ENCODE measurements at places on chromosomes 12 and 14.

GRCh38 chr12:76470028-76470939, 89.3 kb downstream of the OSBPL8 start:
- peaks cover 12% of the 10 kb centered on the region for H3K4me1 ChIP-seq
- no peak for DNase-seq
- no peak overlapping the region for H3K4me3 ChIP-seq
- H3K27ac ChIP-seq = no peak overlapping the region

- DNase-seq = no peak
- H3K27ac ChIP-seq = no peak overlapping the region
- H3K36me3 ChIP-seq = no peaks in the 10 kb centered on the region
- no peak overlapping the region for H3K4me3 ChIP-seq
- peaks cover 9% of the 10 kb centered on the region for H3K27me3 ChIP-seq
- peaks cover 4% of the 10 kb centered on the region for H3K4me1 ChIP-seq
Measured at GRCh38 chr14:63299351-63300110, 19.2 kb downstream of the GPHB5 start.

GRCh38 chr12:106089935-106090334, 48.8 kb downstream of the NUAK1 start:
- H3K27ac ChIP-seq = no peak overlapping the region
- DNase-seq = no peak
- H3K4me1 ChIP-seq = no peaks in the 10 kb centered on the region
- no peak overlapping the region for H3K4me3 ChIP-seq

DNA sequence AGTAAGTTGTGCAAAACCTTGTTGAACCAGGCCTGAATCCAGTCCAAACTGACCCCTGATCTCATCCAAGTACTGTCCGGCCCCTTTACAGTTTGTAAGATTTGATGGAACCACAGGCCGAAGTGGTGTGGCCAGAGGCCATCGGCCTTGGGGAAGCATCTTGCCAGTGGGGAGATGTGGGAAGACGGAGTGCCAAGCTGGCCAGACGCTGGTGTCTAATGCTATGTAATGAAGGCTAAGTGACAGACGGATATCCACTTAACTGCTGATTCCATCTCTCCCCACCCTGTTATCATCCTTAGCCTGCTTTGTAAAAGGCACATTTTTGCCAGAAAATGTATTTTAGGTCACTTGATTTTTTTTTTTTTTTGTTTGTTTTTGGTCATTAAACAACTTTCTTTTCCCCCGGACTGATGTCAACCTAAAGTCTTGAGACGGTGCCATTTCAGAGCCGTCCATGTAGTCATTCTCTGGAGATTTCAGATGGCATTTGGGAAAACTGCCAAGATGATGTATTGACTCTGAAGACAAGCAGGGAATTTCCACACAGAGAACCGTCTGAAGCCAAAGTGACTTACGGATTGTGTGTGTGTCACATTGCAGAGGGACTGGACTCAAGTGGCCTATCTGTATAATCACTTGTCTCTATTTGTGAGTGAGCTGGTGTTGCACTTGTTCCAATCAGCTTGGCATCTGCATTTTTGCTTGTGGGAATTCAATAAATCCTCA, 86.5 kb upstream of the MANSC4 start:
- H3K36me3 ChIP-seq = no peaks in the 10 kb centered on the region
- H3K4me1 ChIP-seq = no peaks in the 10 kb centered on the region
- no peak overlapping the region for H3K4me3 ChIP-seq

GRCh38 chr14:79630288-79630960, 580.9 kb downstream of the DIO2 start:
- no peak overlapping the region for H3K27ac ChIP-seq
- no peak for DNase-seq
- no peaks in the 10 kb centered on the region for H3K36me3 ChIP-seq
- H3K4me1 ChIP-seq = no peaks in the 10 kb centered on the region

DNA sequence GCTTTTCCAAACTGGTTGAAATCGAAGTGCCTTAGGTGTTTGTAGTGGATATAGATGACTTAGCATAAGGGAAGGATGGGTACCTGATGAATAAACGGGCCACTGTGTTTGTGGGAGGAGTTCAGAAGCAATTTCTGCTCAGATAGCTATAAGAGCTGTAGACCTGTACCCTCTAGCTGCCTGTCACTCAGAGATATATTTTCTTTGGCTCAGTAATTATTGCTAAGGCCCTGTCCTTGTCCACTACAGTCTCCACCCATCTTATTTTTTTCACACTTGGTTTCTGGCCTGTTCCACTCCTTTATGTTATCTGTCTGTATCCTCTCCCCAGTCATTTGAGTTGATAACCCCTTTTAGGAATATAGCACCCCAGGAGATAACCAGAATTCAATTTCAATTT, 74.8 kb upstream of the RMST start:
- no peak for DNase-seq
- H3K4me3 ChIP-seq = no peak overlapping the region
- no peaks in the 10 kb centered on the region for H3K36me3 ChIP-seq
- H3K27ac ChIP-seq = no peak overlapping the region
- no peaks in the 10 kb centered on the region for H3K4me1 ChIP-seq

DNA sequence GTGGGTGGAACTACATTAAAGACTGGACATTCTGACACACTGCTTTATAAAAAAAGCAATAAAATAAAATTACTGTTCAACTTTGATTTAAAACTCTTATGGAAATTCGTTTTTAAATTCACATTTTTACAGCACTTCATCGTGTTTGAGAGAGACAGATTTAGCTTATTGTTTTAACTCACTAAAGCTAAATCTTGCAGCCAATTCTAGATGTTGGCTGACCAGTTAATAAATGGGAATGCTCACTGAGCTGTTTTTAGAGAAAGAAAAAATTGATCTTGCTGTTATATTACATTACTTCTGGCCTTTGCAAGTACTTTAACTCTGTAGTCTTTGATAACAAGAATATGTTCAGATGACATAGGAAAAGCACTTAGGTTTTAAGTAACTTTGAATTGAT, 157.1 kb downstream of the PLCZ1 start:
- H3K4me1 ChIP-seq = no peaks in the 10 kb centered on the region
- no peaks in the 10 kb centered on the region for H3K27me3 ChIP-seq
- no peak overlapping the region for H3K27ac ChIP-seq
- DNase-seq = no peak
- no peak overlapping the region for H3K4me3 ChIP-seq

- peak overlapping the region; percentile 92 for H3K27ac ChIP-seq
- no peak for DNase-seq
- no peaks in the 10 kb centered on the region for H3K27me3 ChIP-seq
- H3K4me1 ChIP-seq = peaks cover 58% of the 10 kb centered on the region
- H3K36me3 ChIP-seq = peaks cover 59% of the 10 kb centered on the region
Measured at GRCh38 chr14:50047274-50047676, 69.1 kb downstream of the VCPKMT start.

- no peak overlapping the region for H3K4me3 ChIP-seq
- H3K36me3 ChIP-seq = peaks cover 92% of the 10 kb centered on the region
- peak overlapping the region; percentile 82 for H3K27ac ChIP-seq
- H3K27me3 ChIP-seq = no peaks in the 10 kb centered on the region
- peaks cover 49% of the 10 kb centered on the region for H3K4me1 ChIP-seq
Measured at GRCh38 chr14:91311284-91311662, 66.8 kb upstream of the GPR68 start.

- no peak overlapping the region for H3K27ac ChIP-seq
- peaks cover 7% of the 10 kb centered on the region for H3K4me1 ChIP-seq
- no peaks in the 10 kb centered on the region for H3K36me3 ChIP-seq
- H3K27me3 ChIP-seq = peaks cover 4% of the 10 kb centered on the region
- DNase-seq = no peak
- H3K4me3 ChIP-seq = no peak overlapping the region
Measured at GRCh38 chr12:6787309-6787708, 2.0 kb upstream of the CD4 start.

DNA sequence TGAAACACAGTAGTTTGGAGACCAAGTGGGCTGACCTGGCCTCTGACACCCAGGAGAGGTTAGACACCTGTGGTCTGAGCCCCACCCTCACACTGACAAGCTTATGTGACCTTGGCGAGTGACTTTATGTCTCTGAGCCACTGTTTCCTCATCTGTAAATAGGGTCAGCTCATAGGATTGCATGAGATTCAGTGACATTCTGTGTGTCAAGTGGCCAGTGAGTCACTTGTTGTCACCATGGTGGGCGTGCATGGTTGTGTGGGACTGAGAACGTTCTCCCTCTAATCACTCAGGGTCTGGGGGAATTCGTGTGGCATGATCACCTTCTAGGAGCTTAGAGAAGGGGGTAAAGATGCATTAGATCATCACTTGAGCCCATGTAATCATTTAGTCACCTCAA, 146.4 kb downstream of the PHETA1 start:
- no peak overlapping the region for H3K4me3 ChIP-seq
- no peaks in the 10 kb centered on the region for H3K4me1 ChIP-seq
- no peak overlapping the region for H3K27ac ChIP-seq
- peaks cover 10% of the 10 kb centered on the region for H3K27me3 ChIP-seq

DNA sequence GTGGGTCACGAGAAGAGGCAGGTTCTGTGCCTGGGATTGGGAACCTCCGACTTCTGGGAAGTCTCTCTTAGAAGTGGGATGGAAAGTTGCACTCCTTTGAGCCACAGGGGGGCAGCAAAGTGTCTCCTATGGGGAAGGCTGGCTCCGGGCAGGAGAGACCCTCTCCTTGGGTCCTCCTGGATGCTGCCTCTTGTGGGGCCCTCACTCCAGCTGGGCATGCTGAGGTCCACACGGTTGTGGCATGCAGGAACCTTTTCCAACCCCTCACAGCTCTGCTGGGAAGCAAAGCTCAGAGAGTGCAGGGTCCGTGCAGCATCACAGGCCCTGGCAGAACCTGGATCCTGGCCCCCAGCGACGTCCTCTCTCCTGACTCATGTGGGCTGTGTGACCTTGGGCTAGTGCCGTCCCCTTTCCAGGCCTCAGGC, 17.4 kb downstream of the SDSL start:
- H3K36me3 ChIP-seq = no peaks in the 10 kb centered on the region
- H3K4me3 ChIP-seq = no peak overlapping the region

- H3K27ac ChIP-seq = no peak overlapping the region
- peaks cover 24% of the 10 kb centered on the region for H3K27me3 ChIP-seq
Measured at GRCh38 chr12:509500-509899, 49.8 kb downstream of the B4GALNT3 start.

DNA sequence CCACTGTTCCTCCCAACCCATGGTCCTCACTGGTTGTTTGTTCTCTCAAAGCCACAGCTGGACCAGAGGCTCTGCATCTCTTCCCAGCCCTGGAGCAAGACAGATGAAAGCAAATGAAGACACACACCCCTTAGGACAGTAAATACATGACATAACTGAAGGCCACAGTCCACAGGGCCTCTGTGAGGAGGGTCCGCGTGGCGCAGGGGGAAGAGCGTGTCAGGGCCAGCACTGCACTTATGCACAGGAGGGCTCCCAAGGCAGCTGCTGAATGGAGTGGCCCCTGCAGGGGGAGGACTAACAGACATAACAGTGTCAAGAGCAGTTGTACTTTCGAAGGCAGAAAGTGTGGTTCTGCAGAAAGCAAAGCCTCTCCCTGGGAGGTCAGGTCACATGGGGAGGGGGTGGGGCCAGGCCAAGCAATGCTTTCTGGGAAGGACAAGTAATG, 79.9 kb downstream of the CHGA start:
- H3K36me3 ChIP-seq = peaks cover 16% of the 10 kb centered on the region
- H3K4me1 ChIP-seq = peaks cover 27% of the 10 kb centered on the region
- no peak for DNase-seq
- no peak overlapping the region for H3K27ac ChIP-seq
- no peaks in the 10 kb centered on the region for H3K27me3 ChIP-seq

GRCh38 chr12:105502426-105502930, 172.0 kb downstream of the C12orf75 start:
- peaks cover 11% of the 10 kb centered on the region for H3K27me3 ChIP-seq
- H3K27ac ChIP-seq = no peak overlapping the region
- no peaks in the 10 kb centered on the region for H3K4me1 ChIP-seq
- H3K36me3 ChIP-seq = no peaks in the 10 kb centered on the region
- no peak for DNase-seq

DNA sequence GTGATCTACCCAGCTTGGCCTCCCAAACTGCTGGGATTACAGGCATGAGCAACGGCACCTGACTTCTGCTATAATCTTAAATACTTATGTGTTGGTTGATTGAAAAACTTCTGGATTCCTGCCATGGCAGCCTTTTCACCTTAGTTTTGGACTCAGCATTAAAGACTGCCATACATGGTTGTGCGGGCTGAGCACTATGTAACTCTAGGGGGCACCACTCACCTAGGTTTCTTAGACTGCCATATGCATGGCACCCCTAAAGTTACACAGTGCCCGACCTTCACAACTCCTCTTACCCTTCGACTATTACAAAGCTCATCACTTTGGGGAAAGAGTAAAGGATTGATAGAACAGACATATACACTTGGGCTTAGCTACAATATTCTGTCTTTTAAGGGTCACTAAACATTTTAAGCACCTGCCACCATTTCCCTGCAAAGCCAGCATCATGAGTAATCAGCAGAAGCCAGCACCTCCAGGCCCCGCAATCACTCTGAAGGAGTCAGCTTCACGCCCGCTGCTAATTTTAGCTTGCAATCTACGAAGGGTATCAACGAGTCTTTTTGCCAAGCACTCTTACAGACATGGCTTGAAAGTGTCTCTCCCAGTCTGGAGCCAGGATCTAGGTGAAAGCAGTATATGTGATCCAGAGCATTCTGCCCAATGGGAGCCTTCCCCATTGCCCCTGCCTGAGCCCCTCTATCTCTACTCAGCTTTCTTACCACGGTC, 59.8 kb downstream of the SUDS3 start:
- no peak for DNase-seq
- peaks cover 10% of the 10 kb centered on the region for H3K27me3 ChIP-seq
- no peaks in the 10 kb centered on the region for H3K4me1 ChIP-seq
- H3K27ac ChIP-seq = no peak overlapping the region
- H3K4me3 ChIP-seq = no peak overlapping the region

DNA sequence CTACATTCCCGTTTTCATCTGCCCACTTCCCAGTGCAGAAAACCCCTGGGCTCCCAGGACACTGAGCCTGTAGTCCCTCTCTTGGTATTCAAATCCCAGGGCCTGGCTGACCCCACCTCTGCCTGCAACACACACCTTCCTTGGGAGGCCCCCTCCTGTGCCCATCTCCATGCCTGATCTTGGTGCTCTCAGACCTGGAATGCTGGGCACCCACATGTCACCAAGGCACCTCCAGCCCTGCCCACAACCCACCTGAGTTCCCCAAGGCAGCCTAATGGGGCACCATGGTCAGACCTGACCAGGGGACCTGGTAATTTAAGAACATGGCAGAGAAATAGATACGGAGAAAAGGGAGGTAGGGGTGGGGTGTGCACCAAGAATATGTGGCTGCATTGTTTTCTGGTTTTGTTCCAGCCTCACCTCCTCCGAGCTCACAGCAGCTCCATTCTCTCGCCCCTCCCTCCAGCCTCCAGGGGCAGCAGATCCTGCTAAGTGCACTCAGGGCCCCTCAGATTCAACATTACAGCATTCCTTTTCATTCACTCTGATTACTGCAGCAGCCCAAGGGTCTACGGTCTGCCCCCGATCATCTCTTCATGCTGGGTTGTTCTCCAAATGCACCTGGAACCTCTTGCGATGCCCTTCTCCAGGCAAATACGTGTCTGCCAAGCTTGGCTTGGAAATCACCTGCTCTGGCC, 9.2 kb upstream of the HSP90AA1 start:
- no peak for DNase-seq
- H3K36me3 ChIP-seq = no peaks in the 10 kb centered on the region
- H3K4me1 ChIP-seq = peaks cover 4% of the 10 kb centered on the region
- no peak overlapping the region for H3K27ac ChIP-seq
- H3K4me3 ChIP-seq = no peak overlapping the region

Data from activated B cell treated with CpG ODN at 0.5 μM for 24 hours (primary cell).